ENCODE measurements at places on chromosomes 7 and 10.

GRCh38 chr7:16636555-16637101 is 8.9 kb downstream of the ANKMY2 start:
- no peak for DNase-seq

DNA sequence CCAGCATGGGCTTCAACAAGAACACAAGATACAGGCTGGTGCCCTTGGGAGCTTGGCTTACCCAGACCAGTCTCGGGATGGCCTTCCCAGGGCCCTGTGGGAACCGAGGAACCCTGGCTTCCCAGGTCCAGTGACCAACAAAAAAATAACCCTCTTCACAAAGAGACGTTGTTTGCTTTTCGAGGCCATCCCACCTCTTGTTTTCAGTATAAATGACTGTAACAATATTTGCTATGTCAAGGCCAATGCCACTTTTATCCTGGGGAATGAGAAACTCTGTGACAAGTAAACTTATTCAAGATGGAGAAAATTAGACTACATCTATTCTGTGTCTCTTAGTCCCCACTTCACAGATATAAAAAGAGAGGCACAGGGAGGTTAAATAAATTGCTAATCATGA is 138.8 kb downstream of the PRPF18 start:
- DNase-seq, result no peak

- DNase-seq, result no peak
Measured at GRCh38 chr10:58358947-58359346, 24.1 kb downstream of the UBE2D1 start.

DNA sequence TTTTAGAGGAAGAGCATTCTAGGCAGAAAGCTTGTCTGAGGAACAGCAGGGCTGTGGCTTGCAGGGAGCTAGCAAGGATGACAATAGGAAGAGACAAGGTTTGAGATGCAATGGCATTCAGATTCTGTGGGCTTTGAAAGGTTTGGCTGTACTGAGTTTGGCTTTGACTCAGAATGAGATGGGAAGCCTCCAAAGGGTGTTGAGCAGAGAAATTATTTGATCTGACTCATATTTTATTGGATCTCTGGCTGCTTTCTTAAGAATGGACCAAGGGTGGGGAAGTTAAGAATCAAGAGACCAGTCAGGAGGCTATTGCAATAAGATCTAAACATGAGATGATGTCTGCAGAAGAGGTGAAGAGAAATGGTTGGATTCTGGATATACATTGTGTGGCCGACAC is 273.2 kb downstream of the CDK14 start:
- no peak for DNase-seq

DNA sequence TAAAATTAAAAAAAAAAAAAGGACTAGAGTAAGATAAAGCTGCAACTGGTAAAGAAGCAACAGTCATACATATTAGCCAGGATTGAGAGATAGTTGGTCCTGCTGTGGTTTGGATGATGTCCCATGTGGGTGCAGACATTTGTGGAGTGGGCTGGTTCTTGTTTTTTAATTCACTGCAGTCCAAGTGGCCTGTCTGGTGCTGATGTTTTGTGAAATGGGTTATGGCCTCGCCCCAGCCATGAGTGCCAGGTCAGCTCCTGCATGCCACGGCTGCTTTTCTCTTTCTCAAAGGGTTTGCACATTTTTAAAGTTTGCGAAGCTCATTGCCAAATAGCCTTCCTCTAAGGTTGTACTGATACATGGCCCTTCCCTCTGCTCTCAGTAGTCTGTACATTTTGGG is 14.1 kb upstream of the BTBD16 start:
- no peak for DNase-seq

GRCh38 chr10:71268758-71269157 is 50.3 kb upstream of the SLC29A3 start:
- no peak for DNase-seq

GRCh38 chr7:88457320-88457719 is 150.6 kb upstream of the STEAP4 start:
- no peak for DNase-seq

DNA sequence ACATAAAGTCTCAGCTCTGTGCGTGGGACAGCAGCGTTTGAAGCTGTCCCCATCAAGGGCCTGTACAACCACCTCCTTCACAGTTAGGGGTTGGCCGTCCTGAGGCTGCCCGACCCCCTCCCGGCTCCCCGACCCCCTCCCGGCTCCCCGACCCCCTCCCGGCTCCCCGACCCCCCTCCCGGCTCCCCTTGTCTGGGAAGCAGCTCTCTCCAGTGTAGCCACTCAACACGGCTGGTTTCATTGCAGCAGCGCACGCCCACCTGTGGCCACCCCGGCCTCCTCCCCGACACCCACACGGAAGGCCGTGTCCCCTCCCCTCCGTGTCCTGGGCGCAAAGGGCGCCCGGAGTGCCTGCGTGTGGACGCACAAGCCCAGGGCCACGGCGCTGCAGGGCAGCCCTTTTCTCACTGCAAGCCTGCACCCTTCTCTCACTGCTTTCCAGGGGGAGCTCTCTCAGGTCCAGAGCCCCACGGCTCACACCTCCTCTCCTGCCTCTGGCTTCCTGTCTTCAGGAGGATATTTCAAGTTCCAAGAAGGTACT is 20.9 kb upstream of the FAM20C start:
- no peak for DNase-seq
